Activated CD4-positive, alpha-beta T cell treated with anti-CD3 and anti-CD28 coated beads for 48 hours (primary cell): ENCODE measurements at places on chromosomes 4 and X.

- no peak for DNase-seq
These were observed 187.0 kb upstream of the S100G start for GRCh38 chrX:16462912-16463311.

- DNase-seq = no peak
These were observed 841.9 kb upstream of the HS3ST1 start for GRCh38 chr4:12270546-12270945.

- DNase-seq = no peak
These were observed 139.9 kb upstream of the USP9X start for GRCh38 chrX:40945361-40945713.

DNA sequence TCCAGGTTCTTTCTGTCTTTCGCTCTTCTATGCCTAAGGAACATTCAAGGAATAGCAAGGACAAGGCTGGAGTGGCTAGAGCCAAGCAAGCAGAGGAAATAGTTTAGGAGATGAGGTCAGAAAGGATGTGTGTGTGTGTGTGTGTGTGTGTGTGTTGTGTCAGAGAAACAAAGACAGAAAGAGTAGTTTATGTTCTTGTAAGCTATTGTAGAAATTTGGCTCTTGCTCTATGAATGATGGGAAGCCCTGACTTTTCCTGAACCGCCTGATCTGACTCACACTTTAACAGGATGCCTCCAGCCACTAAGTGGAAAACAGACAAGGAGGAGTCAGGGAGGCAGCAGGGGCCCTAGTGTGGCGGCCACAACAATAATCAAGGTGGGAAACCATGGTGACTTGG is 39.7 kb downstream of the LGI2 start:
- no peak for DNase-seq

DNA sequence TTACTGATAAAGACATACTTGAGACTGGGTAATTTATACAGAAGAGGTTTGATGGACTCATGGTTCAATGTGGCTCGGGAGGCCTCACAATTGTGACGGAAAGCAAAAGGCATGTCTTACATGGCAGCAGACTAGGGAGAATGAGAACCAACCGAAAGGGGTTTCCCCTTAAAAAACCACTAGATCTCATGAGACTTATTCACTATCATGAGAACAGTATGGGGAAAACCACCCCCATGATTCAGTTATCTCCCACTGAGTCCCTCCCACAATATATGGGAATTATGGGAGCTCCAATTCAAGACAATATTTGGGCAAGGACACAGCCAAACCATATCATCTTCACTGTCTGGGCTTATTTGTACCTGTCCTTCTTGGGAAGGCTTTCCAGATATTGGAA is 22.8 kb upstream of the MUC7 start:
- no peak for DNase-seq

- DNase-seq = peak; percentile 37
These were observed 46.5 kb downstream of the CWH43 start for GRCh38 chr4:49032440-49033161.

DNA sequence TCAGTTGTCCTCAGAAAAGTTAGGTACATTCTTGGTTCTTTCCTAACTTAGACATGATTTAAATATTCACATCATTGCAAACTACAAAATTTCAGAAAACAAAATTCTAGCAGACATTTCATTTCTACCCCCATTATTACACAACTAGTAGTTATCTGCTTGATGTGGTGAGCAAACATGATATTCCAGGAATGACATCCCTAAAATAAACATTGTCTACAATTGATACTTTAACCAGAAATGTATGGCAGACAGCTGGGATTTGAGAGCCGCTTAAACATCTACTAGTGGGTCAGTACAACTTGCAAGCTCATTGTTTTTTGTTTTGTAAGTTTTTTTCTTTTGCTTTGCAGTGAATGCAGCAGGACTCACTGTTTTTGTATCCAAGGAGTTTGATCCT is 32.1 kb upstream of the AMBN start:
- DNase-seq = no peak

- DNase-seq = no peak
These were observed 38.8 kb downstream of the SEC31A start for GRCh38 chr4:82851885-82852750.
